DND-41 (cell line): ENCODE measurements at places on chromosomes 6 and 20.

DNA sequence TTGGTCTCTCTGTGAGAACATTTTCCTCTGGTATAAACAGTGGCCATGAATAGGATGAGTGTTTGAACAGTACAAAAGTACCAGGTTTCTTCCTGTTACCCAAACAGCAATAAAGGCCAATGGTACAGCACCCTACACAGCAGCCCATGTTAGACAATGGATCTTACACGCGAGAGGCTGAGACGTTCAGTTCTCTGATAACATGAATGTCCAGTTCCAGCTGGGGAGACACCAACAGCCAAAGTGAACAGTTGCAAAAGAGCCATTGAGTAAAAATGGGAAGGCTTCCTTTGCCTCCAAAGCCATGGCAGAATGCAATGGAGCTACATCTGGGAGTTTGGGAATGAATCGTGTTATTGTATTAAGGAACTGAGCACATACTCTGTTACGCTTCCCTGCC lies 246.8 kb upstream of the SGK1 start:
- no peak for DNase-seq

DNA sequence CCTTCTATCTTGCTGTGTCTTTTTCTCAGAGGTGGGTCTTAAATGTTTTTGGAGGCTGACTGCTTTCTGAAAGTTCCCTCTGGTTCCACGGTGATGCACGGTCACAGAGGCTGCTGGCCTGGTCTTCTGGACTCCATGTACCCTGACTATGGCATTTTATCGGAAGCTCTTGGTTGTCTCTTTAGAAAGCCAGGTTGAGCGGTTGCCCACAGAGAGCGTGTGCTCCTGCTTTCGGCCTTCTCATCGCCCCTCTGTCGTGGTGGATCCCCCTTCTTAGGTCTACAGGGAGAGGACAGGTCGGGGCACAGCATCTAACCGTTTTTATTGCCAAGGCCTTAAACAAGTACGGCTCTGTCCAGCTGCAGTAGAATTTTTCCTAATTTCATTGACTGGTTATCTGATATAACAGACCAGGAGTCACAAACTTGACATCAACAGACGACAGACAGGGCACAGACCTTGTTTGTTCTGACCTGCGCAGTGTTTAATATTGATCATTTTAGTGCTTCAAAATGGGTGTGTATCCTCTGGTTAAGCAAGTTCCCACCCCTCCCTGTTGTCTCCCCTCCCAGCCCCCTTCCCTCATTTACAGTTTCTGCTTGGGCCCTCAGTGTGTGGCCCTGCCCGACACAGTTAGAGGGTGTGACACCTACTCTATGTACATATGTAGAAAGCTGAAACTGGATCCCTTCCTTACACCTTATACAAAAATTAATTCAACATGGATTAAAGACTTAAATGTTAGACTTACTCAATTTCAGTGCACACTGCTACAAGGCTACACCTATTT lies 24.7 kb downstream of the SYTL3 start:
- DNase-seq: no peak

DNA sequence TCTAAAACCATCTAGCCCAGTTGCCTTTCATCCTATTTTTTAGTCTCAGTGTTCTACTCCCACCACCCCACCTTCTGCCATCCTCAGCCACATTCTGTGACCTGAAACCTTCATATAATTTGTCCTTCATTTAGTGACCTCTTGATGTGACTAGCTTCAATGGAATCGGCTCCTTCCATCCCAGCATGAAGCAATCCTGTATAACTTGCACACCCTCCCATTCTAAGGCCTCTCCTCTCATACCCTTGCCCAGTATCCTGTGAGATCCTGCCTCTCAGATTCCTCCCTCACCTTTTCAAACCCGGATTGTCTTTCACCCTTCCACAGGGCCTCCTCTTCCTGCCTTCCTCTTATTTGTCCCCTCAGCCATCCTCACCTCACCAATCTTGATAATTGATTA lies 3.1 kb downstream of the ZNF76 start:
- DNase-seq: no peak

DNA sequence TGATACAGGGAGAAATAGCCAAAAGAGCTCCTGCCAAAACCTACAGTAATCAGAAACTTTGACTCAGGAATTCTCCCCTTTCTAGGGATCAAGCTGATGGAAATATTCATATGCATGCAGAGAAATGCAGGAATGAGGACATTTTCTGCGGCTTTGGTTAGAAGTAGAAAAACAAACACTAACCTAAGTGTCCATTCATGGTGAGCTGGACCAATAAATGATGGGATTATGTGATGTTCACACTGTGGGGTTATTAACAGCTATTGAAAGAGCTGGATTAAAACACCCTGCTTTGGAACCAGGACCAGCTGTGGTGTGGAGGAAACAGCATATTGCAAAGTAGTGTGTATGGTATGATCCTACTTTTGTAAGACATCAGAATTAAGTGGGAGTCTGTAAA lies 143.1 kb downstream of the SYCP2 start:
- no peak for DNase-seq

GRCh38 chr20:21100578-21101452 lies 5.3 kb downstream of the LINC00237 start:
- no peak for DNase-seq

DNA sequence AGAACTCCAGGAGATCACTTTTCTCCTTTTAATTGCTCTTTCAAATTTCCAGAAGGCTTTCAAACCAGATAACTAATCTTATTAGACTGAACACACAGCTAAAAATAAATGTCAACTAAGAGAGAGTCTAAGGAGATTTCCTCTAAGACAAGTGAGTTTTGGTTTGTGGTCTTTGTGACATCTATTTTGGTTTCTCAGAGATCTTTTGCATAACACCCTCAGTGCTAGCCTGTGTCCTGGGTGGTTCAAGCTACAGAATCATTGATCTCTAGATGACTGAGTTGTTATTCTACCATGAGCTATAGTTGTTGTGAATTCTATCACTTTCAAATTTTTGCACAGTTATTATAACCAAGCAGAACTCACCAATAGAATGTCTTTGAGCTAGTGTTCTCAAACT lies 49.1 kb upstream of the PLCB4 start:
- DNase-seq: no peak

GRCh38 chr6:88492824-88493223 lies 326.7 kb upstream of the CNR1 start:
- no peak for DNase-seq

DNA sequence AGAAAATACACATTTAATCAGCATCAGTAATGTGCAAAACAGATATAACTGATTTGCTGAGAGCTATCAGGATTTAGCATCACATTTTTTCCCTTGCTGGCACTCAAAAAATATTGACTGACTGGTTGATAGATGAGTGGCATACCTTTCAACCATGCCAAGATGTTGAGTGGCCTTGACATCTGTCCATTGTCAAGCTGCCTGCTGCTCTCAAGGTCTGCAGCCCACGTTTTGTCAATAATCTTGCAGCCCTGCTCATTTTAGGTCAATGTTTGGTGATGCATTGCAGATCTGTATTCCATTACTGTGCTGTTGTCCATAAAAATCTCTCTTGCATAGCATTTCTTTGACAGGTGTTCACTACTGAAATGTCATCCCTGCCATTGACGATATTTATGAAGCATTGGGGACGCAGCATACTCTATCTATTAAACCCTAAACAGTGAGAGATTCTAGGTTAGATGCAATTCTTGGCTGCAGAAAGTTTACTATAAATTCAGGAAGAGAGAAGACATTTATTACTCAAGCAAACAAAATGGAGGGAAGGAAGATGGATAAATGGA lies 111.6 kb downstream of the BFSP1 start:
- DNase-seq: no peak

- DNase-seq: no peak
Observed at GRCh38 chr6:104472021-104472901, 387.5 kb downstream of the HACE1 start.

- no peak for DNase-seq
Observed at GRCh38 chr6:24968783-24969182, 33.0 kb upstream of the RIPOR2 start.

- no peak for DNase-seq
Observed at GRCh38 chr20:8787090-8787489, 281.8 kb upstream of the PLCB4 start.

GRCh38 chr6:138109042-138109997 lies 2.1 kb upstream of the PERP start:
- peak; percentile 72 for DNase-seq

DNA sequence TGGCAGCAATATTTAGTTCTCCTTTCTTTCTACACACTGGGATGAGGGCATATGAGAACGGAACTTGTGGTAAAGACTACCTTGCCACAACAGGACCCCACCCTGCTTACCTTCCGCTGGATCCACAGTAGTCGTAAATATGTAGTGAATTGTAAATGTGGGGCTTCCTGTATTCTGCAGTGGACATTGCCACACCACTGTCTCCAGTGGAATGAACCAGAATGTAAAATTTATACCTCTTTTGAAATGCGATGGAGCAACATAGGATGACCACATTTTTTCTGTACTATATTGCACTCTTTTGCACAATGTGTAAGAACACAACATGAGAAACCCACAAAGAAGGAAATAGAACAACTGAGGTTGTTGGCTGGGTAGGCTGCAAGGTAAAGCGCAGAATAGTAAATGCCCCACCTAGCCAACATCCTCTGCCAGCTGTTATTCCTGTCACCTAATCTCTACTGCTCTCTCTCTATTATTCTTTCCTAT lies 16.1 kb upstream of the RIPOR2 start:
- DNase-seq: peak; percentile 30

- no peak for DNase-seq
Observed at GRCh38 chr6:168099201-168100010, 20.4 kb upstream of the FRMD1 start.

- DNase-seq: no peak
Observed at GRCh38 chr6:111925296-111925695, 52.0 kb upstream of the FYN start.

GRCh38 chr6:104887350-104887749 lies 27.6 kb upstream of the HACE1 start:
- peak; percentile 64 for DNase-seq

DNA sequence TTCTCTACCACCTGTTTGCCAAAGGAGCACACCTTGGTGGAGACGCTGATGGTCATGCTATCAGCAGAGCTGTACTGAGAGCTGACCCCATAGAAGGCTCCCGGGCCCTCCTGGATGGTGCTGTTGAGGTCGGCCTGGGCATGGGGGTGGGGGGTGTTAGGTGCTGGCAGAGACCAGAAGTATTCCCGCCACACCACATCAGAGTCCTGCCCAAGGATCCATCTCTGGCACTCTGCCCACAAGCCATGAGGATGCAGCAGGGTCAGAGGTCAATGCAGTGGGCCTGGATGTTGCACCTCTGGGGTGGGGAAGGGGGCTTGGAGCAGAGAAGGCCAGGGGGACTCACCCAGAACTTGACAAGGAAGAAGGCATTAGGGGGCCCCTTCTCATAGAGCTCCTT lies 7.4 kb downstream of the RPL10A start:
- no peak for DNase-seq

DNA sequence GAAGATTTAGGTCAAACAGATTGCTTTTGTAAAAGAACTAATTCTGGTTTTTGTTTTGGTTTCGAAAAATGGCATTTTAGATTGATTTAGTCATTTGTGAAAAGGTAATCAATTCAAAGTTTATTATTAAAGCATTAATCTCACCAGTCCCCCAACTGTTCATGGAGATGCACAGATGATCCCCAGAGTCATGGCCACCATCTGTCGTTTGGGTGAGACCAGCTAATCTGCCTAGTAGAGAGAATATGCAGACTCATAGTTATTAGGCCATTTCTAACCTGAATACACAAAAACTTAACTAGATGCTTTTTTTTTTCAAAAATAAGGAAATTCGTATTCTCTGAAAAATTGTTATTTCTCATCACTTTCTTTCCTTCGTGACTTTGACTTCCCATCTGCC lies 58.1 kb downstream of the C6orf58 start:
- DNase-seq: no peak

GRCh38 chr6:85388531-85388930 lies 61.4 kb upstream of the NT5E start:
- no peak for DNase-seq

GRCh38 chr6:143515061-143515760 lies 3.7 kb upstream of the FUCA2 start:
- no peak for DNase-seq

GRCh38 chr6:25635886-25636317 lies 16.1 kb upstream of the SCGN start:
- no peak for DNase-seq

DNA sequence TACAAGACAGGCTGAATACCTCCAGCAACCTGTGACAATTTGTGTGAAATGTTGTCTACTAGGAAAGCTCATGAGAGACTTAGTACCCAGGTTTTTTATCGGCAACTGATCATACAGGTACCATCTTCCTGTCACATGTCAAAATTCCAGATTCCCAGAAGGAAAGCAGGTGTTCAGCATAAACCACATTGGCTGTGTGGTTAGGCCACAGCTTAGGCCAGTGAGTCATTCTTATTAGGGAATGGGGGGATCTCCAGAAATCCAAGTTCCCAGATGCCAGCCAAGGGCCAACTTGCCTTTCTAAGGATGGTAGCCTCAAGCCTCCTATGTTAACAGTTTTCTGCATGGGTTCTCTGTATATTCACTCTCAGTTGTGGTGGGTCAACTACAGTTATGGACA lies 65.9 kb downstream of the FAM184A start:
- no peak for DNase-seq

DNA sequence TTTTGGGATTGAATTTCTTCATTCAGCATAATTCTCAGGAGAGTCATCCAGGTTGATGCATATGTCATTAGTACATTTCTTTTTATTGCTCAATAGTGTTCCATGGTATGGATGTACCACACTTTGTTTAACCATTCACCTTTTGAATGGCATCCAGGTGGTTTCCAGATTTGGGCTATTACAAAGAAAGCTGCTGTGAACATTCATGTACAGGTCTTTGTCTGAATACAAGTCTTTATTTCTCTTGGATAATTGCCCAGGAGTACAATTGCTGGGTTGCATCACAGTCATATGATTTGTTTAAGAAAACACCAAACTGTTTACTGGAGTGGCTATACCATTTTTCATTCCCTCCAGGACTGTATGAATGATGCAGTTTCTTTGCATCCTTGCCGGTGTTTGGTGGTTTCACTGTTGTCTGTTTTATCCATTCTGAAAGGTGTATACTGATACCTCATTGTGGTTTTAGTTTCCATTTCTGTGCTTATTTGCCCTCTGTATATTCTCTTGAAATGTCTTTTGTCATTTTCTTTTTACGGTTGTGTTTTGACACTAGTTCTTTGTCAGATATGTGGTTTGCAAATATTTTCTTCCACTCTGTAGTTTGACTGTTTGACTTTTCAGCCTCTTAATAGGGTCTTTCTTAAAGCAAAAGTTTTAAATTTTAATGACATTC lies 8.8 kb downstream of the CDKAL1 start:
- DNase-seq: no peak

DNA sequence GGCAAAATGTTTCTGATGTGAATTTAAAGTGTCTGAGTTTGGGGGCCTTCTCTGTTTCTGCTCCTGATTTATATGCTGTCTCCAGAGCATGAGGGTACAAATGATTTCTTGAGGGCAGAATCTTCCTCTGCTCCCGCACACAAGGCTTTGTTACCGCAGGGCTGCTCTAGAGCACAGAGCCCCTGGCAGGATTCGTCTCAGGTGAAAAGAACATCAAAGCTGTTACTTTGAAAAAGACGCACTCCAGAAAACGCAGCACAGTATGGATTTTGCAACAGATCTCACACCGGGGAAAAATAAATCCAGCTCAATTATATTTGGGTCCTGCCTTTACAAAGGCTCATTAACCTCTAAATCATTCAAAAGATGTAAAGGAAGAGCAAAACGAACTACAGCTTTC lies 577.3 kb downstream of the PRKN start:
- no peak for DNase-seq
